Stimulated activated CD4-positive, alpha-beta T cell treated with anti-CD3 and anti-CD28 coated beads, Interleukin-2, amount 100 ng/mL, for 48 hours (primary cell): ENCODE measurements at places on chromosomes 6 and 20.

DNA sequence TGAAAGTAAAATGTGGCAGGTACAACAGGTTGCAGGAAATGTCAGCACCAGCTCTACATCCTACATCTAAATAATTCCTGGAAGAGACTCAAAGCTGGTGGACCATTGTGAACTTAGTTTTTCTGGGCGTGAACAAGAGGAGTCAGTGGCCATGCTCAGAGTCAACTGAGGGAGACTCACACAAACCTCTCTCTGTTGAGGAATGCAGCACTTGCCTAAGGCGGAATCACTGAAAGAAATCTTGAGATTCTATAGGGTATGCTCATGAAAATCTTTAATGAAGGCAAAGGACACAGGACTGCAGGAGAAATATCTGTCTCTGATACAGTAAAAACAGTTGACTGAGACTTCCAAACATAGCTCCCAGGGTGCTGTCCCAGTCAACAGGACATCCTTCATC is 22.5 kb downstream of the SLC17A4 start:
- no peak for DNase-seq

DNA sequence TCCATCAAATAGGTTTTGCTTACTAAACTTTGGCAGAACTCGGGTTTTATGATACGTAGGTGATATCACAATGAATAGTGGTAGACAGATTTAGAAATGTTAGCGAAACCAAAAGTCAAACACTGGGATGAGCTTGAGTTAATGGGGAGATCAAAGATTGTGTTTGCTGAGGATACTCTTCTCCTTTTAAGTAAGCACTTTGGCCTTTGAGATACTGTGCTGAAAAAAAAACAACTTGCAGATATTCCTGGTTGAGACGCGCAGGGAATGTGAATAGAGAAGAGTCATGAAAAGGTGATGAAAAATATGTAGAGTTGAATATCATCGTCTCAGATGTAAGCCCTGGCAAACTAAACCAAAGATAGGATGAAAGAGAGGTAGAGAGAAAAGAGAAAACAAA is 48.3 kb downstream of the TRMT11 start:
- no peak for DNase-seq

DNA sequence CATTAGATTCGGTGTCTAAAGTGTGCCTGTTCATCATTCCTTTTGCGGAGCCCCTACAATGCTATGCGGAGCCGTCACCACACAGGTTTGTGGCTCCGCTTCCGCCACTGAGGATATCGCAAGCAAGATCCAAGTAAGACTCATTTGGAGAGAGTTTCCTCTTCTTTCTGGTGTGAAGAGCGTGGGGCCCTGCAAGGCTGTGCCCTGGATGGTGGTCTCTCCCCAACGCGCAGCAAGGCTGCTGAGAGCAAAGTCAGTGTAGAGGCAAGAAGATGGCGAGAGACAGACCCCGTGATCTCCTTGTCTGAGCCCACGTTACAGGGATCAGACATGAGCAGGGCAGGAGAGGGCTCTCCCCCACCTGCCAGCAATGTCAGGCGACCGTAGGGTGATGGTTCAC is 96.3 kb upstream of the AFDN start:
- no peak for DNase-seq

DNA sequence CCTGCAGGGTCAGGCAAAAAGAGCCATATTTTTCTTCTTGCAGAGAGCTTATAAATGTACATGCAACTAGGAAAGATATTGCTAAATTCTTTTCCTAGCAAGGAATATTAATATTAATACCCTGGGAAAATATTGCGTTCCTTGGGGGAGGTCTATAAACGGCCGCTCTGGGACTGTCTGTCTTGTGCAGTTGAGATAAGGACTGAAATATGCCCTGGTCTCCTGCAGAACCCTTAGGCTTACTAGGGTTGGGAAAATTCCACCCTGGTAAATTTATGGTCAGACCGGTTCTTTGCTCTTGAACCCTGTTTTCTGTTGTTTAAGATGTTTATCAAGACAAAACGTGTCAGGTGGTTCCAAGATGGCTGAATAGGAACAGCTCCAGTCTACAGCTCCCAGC is 121.3 kb upstream of the CARMIL1 start:
- DNase-seq, result no peak

- no peak for DNase-seq
These were observed 14.1 kb downstream of the SYNDIG1 start for GRCh38 chr20:24483435-24484080.

DNA sequence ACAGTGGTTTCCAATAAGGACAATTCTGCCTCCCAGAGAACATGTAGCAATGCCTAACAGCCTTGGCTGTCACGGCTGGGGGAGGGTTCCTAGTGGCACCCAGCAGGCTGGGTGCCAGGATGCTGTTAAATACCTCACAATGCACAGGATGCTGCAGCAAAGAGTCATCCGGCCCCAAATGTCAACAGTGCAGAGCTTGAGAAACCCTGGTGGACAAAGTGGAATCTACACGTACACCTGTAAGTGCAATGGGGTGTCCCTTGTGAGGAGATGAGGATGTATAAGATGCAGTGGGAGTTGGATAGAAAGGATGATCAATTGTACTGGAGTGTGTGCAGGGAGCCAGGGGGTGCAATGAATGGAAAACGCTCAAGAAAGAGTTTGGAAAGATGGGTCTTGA is 142.4 kb downstream of the FNDC1 start:
- no peak for DNase-seq

DNA sequence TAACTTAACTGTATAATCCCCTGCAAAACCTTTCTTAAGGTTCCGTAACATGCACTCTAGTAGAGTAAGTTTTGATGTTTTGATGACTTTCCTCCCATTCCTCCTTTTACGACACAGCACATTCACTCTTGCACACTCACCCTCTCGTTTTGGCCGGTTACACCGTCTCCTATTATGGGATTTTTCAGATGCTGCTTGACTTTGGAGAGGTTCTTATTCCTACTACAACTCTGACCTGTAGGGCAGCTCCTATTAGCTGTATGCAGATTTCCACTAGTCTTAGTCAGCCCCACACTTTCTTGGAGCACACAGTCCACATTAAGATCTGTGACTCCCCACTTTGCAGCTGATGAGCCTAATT is 223.7 kb upstream of the SYNCRIP start:
- DNase-seq, result no peak

- DNase-seq, result no peak
These were observed 129.5 kb downstream of the CRYBG1 start for GRCh38 chr6:106490030-106490429.
